Cortex of kidney (tissue), 1 donor: ENCODE measurements at places on chromosomes 6 and 20.

GRCh38 chr6:138499303-138500018 is at the start of gene NHSL1:
TSS of gene NHSL1 (minus strand) at chr6:138499494. CDS start at chr6:138499290, 204 bp downstream.
- no peak for DNase-seq

DNA sequence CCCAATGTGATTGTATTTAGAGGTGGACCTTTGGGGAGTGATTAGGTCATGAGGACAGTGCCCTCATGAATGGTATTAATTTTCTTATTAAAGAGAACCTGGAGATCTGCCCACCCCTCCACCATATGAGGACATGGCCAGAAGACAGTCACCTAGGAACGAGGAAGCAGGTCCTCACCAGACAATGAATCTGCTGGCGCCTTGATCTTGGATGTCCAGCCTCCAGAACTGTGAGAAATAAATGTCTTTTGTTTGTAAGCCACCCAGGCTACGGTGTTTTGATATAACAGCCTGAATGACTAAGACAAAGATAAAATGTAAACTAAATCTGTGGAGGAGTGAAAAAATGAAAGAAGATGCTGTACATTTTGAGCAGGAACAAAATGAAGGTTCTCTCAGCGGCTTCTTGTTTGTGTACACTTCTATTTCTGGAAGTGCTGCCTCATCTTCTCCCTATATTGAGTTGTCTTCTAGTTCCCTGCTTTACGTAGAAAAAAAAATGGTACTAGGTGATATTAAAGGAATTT is 1.5 kb upstream of the IPCEF1 start:
- no peak for DNase-seq

- no peak for DNase-seq
These were observed 143.9 kb upstream of the ZNF217 start for GRCh38 chr20:53737396-53738038.

GRCh38 chr20:56626367-56627121 is 2.6 kb upstream of the TFAP2C start:
- no peak for DNase-seq

GRCh38 chr6:154138793-154139192 is 99.8 kb downstream of the OPRM1 start:
- DNase-seq = no peak

DNA sequence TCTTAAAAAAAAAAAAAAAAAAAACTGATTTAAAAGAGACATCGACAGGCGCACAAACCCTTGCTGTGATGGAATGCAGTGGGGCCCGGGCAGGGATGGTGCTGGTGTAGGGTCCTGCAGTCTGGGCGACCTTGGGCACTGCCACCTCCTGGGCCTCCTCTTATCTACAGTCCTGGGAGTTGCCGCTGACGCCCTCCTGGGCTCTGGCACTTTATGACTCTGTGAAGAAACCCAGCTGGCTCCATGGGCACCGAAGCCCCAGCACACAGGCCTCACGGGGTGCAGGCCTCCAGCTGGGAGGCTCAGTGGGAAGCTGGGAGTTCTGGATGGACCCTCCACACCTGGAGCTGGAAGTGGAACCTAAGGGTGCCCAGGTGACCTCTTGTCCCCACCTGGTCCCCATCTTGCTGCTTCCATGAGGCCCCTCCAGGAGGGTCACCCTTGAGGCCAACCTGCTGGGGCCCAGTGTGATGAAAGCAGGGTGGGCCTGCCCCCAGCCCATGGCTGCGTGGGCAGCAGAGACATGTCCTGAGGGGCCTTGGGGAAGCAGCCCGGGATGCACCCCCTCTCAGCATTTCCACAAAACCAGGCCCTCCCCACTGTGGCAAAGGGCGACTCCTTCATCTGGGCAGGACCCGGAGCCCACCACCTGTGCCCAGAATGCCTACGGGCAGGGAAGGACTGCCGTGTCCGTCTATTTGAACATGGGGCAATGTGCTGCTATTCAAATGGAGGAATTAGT is 104.9 kb downstream of the ASXL1 start:
- no peak for DNase-seq

- no peak for DNase-seq
These were observed 59.9 kb upstream of the TENT5A start for GRCh38 chr6:81812401-81812800.
